ENCODE measurements at places on chromosomes 11 and 22.

- no peak for DNase-seq
Observed at GRCh38 chr22:29044657-29045176, 16.9 kb downstream of the C22orf31 start.

GRCh38 chr11:101049123-101049522 is 80.5 kb downstream of the PGR start:
- DNase-seq, result peak; percentile 67

- no peak for DNase-seq
Observed at GRCh38 chr11:64851831-64852351, 7.4 kb upstream of the CDC42BPG start.

DNA sequence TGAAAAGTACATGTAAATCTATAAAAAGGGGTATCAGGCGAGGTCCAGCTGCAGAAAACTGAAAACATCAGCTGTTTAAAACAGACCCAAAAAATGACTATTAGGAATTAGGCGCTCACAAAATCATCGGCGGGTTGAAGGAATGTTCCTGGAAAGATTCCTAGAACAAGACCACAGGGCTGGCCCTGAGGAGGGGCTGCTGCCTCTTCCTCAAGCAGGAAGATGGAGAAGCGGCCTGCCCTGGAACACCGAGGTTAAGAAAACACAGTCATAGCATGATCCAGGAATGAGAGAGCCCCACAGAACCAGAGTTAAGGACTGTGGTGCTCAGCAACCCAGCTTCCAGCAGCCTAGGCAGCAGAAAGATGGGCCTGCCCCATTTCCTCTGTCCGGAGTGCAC is 78.4 kb downstream of the C11orf91 start:
- no peak for DNase-seq

GRCh38 chr11:437228-437870 is 4.5 kb downstream of the ANO9 start:
- no peak for DNase-seq

- peak; percentile 95 for DNase-seq
Observed at GRCh38 chr11:36746886-36747710, 149.1 kb upstream of the RAG2 start.
